Non-pigmented ciliary epithelial cell (primary cell): ENCODE measurements at places on chromosomes 2 and 18.

DNA sequence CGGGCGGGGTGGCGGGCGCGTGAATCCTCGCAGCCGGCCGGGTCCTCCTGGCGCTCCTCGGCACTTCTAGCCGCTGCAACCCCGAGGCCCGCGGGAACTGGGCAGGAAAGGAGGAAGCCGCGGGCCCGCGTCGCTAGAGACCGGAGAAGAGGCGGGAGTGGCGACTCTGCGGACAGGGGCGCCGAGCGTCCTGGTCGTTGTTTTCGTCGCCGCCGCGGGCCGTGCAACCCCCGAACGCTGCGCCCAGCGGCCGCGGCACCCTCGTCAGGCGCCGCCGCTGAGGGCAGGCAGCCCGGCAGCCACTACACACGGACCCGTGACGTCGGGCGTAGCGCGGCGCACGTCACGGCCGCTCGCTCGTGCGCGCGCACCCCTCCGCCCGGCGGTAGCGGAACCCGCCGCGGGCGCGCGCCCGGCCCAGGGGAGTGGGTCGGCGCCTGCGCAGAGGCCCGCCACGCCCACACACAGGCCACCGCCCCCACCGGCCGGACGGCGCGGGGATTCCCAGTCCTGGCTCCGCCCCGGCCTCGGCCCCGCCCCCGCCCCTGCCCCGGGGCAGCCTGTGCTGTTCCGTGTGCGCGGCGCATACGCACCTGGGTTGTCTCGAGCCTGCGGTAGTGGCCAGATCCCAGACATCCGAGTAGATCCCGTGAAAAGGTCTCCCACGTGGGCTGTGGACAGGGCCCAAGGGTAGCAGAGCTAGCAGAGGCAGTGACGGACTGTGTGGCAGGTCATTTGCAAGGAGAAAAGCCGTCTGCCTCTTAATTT, at the start of gene MAP3K2:
TSS of gene MAP3K2 (minus strand) at position 321 of the 768 bp plus-strand sequence. CDS start 44,846 bp downstream, outside the sequence.
- peak; percentile 28 for DNase-seq

DNA sequence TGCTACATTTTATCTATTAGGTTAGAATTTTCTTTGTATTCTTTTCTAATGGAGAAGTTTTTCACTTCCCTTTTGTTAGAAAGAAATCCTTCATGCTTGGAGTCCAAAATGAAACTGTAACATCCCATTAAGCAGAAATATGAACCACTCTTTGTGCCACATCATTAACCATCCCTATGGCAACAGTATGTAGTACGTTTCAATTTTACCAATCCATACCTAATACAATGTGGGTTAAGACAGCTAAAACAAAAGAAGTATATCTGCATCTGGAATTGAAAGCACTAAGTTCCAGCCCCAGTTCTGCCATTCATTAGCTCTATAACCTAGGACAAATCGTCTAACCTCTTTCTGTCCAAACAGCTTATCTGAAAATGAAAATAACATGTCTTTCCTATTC, 409.2 kb upstream of the SPHKAP start:
- DNase-seq: no peak

DNA sequence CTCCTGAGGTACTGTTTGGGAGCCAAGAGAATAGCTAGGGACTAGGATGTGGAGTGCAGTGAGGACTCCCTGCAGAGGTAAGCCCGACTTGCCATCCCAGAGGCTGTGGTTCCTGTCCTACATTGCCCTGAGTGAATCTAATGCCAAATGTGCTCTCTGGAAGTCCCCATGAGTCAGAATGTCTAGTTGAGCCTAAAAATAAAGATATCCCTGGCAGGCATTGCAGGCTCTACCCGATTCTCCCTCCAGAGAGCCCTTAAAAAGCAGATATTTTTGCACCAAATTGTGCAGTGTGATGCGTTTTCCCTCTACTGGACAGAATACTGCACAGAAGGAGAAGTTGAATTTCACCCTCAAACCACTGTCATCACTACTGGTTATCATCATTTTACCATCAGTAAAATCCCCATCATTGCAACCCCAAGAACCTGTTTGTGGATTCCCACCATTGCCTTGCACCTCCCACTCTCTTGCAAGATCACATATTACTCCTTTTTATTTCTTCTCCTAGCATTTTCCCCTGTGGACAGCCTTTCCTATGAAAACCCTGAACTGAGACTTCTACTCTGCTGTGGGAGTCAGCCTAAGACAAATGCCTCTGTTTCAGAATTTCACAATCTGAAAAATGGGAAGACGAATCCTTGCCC, 98.0 kb downstream of the MARCHF4 start:
- no peak for DNase-seq

- no peak for DNase-seq
Observed at GRCh38 chr2:64613276-64613675, 40.4 kb downstream of the SERTAD2 start.

DNA sequence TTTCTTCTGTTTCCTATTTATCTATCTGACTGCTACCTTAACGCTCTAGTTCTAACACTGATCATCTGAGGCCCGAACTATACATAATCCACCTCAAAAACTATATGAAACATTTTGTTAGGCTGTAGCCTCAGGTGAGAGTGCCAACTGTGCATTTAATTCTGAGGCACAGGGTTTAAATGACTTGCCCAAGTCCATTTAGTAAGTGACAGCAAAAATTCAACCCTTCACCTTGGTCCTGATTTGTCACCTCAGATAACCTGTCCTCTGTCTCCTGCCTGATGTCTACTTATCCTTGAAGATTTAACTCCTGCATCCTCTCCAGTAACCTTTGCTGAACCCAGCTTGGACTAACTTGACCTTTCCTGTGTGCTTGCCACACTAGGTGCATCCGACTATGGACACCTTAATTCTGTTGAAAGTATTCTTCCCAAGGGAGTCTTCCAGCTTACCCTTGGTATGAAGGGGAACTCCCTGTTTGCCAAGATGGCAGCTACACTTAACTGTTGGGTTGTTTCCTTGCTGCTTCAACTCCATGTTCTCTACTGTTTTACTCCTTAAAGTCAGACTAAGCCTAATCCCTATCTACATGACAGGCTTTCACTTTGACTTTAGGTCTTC, 23.5 kb downstream of the CD302 start:
- no peak for DNase-seq

- no peak for DNase-seq
Observed at GRCh38 chr2:41937464-41937906, 110.3 kb upstream of the PKDCC start.

GRCh38 chr2:174383796-174384195, 11.7 kb upstream of the SCRN3 start:
- DNase-seq: no peak

GRCh38 chr2:86029873-86030272, 75.8 kb downstream of the POLR1A start:
- no peak for DNase-seq

- no peak for DNase-seq
Observed at GRCh38 chr2:74587664-74588277, 33.3 kb downstream of the DOK1 start.

DNA sequence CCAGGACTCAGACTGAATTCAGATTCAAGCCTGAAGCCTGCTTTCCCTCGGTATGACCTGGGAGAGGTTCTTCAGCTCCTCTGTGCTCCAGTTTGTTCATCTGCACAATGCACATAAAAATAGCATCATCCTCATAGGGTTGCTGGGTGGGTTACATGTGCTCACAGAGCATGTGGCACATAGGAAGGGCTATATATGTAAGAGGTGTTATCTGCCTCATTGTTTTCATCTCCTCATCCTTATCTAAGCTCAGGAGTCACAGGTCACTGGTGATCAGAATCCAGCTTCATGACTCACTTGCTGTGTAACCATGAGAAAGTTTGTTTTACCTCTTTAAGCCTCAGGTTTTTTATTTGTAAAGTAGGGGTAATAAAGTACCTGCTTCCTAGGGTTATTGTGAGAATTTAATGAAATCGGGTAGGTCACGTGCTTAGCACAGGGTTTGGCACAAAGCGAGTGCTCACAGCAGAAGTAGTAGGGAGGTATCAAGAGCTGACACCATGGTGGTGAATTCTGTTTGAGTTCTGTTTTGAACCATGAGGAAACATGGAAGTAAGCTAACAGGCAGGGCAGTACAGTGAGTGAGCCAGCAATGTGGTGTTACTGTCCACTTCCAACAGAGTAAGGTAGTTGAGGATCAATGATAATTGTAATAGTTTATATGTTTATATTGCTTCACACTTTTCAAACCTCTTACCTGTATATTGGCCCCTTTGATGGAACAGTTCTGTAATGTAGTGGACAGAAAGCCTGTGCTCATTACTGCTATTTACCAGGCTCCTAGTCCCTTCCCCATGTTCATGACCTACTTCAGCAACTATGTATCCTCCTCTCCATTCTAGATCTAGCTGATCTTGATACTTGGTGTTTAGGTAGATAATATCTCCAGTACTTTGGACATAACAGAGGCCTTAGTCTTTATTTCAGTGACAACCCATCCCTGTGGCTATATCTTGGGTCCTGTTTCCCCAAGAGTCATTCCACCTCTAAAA, 141.4 kb upstream of the LTBP1 start:
- peak; percentile 31 for DNase-seq

- no peak for DNase-seq
Observed at GRCh38 chr2:11901351-11902069, 155.1 kb downstream of the LPIN1 start.

DNA sequence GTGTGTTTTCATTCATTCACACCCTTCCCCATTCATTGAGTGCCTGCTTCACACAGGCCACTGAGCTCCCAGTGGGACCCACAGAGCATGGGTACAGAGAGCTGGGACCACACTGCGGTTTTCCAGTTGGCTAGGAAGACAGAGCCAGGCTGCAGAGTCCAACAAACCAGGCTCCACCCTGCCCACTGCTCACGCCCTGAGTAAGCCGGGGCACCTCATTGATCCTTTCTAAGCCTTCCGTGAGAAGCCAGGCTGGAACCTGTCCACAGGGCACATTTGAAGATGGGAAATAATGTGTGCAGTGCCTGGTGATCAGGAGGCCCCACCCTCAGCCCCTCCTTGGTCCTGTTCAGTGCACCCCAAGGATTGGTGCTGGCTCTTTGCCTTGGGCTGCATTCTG, 13.5 kb downstream of the KCNIP3 start:
- DNase-seq: no peak

DNA sequence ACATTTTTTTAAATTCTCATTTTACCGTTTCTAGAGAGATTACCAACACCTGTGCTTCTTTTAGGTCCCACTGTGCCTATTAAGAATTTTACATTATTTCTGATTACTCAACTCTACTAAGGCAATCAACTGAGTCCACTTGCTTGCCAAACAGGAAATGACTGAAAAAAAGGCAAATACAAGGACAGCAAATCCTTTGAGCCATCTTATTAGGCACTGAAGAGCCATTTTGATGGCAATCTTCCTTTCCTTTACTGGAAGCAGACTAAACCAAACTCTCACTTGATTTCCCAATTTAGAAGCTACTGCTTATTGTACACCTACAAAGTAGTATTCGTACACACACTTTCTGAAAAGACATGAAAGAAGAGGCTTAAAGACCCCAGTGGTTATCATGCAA, 121.4 kb upstream of the COL3A1 start:
- DNase-seq: no peak

- no peak for DNase-seq
Observed at GRCh38 chr2:109222825-109223471, 93.9 kb downstream of the SH3RF3 start.

- DNase-seq: no peak
Observed at GRCh38 chr18:73258375-73259087, 390.7 kb upstream of the NETO1 start.

GRCh38 chr2:210303498-210303897, 11.5 kb downstream of the MYL1 start:
- DNase-seq: no peak

- no peak for DNase-seq
Observed at GRCh38 chr2:224722770-224723169, 6.6 kb upstream of the CCDC195 start.

GRCh38 chr18:65326805-65327204, 424.0 kb upstream of the CDH7 start:
- DNase-seq: no peak

- DNase-seq: no peak
Observed at GRCh38 chr18:23189099-23189498, 53.8 kb downstream of the CABLES1 start.

DNA sequence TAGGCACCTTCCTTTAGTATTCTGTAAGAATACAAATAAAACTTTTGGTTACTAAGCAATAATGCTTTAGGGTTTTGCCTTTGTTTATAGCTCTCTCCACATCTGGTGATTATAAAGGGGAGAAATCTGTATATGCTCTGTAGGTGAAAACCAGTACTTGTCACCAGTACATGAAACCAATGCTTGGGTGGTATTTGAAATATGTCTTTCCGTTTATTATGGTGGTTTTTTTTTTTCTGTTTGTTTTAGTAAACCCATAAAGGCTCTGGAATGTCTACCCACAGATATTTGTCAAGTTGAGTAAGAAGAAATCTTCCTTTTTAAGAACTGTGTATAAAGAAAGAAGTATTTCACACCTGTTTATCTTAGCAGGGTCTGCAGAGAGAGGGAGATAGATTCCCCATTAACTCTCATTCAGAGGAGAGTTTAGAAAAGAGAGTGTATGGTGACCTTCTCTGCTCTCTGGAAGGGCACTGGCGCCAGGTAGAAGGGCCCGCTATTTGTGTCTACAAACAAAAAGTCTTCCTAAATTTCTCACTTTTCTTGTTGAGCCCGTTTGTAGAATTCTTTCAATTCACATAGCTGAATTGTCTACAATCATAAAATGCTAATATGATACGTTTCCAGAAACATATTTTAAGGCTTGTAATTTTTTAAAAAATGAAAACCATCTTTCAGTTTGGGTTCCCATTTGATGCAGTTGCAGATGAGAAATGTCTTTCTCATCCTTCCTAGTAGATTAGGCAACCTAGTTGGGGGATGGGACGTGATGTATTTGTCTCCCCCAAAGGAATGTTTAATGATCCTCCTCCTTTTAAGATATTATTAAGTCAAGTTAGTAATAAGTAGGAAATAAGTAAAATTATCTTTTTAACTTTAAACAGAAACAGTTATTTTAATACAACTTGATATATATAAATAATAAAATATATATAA, 33.9 kb downstream of the MAP3K20 start:
- peak; percentile 72 for DNase-seq
